Tibial nerve (tissue), 4 donors: ENCODE measurements at places on chromosomes 11 and 22.

- no peak for DNase-seq
Observed at GRCh38 chr11:83639995-83640758, 354.0 kb upstream of the CCDC90B start.

- DNase-seq: no peak
Observed at GRCh38 chr11:112933970-112934369, 27.2 kb upstream of the NCAM1 start.

DNA sequence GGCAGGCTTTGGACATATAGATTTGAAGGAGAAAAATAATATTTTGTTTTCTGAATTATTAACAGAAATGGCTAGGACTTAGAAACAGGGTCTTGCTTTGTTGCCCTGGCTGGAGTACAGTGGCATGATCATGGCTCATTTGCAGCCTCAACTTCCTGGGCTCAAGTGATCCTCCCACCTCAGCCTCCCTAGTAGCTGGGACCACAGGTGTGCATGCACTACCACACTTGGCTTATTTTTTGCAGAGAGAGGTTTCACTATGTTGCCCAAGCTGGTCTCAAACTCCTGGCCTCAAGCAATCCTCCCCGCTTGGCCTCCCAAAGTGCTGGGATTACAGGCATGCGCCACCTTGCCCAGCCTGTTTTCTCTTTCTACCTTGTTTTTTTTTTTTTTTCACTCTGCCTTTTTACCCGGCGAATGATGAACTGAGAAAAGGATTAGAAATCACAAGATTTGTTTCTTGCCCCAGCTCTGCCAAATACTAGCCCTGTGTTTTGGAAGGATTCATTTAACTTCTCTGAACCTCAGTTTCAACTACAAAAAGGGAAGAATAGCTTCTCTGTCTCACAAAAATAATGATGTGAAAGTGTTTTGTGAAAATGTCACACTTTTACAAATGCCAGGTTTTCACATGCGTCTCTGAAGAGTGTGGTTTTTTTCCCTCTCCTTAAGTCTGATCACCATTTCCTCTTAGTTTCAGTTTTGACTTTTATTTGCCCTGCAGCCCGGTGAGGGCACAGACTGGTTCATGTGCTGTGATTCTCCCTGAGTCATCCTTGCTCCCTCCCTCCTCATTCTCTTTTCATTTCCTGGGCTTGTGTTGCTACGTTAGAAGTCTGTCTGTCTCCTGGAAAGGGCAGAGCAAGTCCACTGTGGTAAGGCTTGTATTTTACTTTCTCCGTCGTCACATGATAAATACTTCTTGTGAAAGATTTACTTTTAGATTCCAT, 67.7 kb downstream of the BCL2L13 start:
- DNase-seq: peak; percentile 61

GRCh38 chr22:24392218-24392931, 35.0 kb upstream of the ADORA2A start:
- no peak for DNase-seq

GRCh38 chr11:77471558-77472193, 2.2 kb downstream of the PAK1 start:
- no peak for DNase-seq

- DNase-seq: peak; percentile 77
Observed at GRCh38 chr11:842370-843002, at the start of the genes POLR2L and TSPAN4. TSS of gene POLR2L (minus strand) at chr11:842529. CDS start at chr11:842508, 21 bp downstream. TSS of gene TSPAN4 (plus strand) at chr11:842852. CDS start at chr11:850305, 7,453 bp downstream.

GRCh38 chr11:66950112-66950535, 8.1 kb downstream of the PC start:
- no peak for DNase-seq

GRCh38 chr11:48001438-48002021, 21.2 kb downstream of the PTPRJ start:
- DNase-seq: no peak

GRCh38 chr11:20031155-20032001, 128.9 kb downstream of the DBX1 start:
- DNase-seq: no peak

DNA sequence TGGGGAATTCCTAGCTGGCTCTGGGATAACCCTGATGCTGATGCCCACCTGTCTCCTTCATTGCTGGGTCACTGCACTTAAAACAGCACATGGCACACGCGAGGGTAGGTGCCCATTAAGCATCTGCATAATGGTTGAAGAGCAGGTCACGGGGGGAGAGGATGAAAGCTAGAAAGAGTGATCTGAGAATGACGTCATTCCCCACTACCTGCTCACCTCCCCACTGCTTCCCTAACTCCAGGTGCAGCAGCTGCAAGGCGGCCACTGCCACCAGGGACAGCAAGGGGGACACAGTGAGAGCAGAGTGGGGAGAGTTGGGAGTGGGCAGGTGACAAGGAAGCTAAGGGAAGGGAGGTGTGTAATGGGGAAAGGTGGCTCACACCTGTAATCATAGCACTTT, 27.0 kb downstream of the ADA2 start:
- DNase-seq: no peak

GRCh38 chr22:29787371-29787980, 20.3 kb downstream of the UQCR10 start:
- no peak for DNase-seq
